PC-3 (cell line): ENCODE measurements at places on chromosomes 6 and 20.

- DNase-seq = no peak
Measured at GRCh38 chr20:62535964-62536363, 60.2 kb upstream of the GATA5 start.

- no peak for DNase-seq
Measured at GRCh38 chr6:14933183-14933544, 312.7 kb upstream of the JARID2 start.

GRCh38 chr20:37296371-37296770, 6.9 kb downstream of the MANBAL start:
- DNase-seq = no peak

GRCh38 chr20:58995461-58996225, 11.4 kb downstream of the CTSZ start:
- peak; percentile 43 for DNase-seq

- DNase-seq = peak; percentile 53
Measured at GRCh38 chr6:10511477-10511876, 9.7 kb upstream of the GCNT2 start.

- no peak for DNase-seq
Measured at GRCh38 chr20:63059684-63060056, 52.9 kb upstream of the BHLHE23 start.

DNA sequence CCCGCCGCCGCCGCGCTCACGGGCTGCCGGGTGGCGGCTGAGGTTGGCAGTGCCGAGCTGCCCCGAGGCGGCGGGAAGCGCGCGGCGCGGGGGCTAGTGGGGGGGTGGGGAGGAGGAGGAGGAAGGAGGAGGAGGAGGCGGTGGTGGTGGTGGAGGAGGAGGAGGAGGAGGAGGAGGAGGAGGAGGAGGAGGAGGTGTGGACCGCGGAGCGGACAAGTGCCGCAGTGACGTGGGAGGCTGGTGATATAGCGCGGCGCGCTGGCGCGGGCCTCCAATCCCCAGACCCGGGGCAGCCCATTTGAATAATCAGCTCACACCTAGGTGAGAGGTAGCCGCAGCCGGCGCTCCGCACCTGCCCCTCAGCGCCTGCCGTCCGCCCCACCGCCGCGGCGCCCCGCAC, at the start of gene FOXA2:
Gene FOXA2, minus strand, starts transcription at position 51 of the 400 bp plus-strand sequence. CDS start 294 bp downstream, outside the sequence.
- DNase-seq = peak; percentile 71

- no peak for DNase-seq
Measured at GRCh38 chr6:1312203-1312472, 240 bp downstream of the FOXQ1 start.

GRCh38 chr6:105078386-105078708, 101.5 kb downstream of the POPDC3 start:
- DNase-seq = no peak

DNA sequence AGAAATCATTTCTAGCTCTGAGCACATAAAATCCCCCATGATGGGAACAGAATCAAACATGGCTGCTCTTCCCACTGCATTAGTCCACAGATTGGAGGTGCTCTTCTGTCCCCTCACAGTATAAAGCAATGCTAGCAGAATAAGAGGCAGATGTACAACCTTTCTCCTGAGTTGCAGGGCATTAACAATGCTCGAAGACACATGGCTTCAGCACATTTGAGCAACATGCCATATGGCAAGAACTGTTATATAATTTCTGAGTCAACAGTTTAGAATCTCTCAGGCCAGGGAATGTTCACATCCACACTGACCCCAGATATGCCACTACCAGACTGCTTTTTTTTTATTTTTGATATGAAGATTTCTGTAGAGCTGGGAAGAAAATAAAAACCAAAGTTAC, 119.6 kb downstream of the KIF13A start:
- peak; percentile 62 for DNase-seq
